ENCODE measurements at places on chromosomes 3 and 15.

DNA sequence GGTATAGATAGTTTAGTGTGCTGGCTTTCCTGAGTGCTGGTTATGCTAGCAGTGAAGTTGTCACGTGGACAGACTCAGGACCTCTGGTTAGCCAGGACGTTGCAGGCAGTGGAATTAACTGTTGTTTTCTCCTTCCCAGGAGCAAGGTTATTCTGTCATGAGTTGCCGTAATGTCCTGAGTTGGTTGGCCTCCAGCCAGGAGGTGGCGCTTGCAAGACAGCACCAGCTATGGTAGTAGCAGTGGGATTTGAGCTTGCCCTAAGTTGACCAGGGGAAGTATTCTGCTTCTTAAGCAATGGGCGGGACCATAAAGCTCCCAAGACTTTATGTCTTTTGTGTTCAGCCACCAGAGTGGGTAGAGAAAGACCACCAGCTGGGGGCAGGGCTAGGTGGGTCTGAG is 240.7 kb upstream of the DNAJC19 start:
- DNase-seq, result peak; percentile 50

DNA sequence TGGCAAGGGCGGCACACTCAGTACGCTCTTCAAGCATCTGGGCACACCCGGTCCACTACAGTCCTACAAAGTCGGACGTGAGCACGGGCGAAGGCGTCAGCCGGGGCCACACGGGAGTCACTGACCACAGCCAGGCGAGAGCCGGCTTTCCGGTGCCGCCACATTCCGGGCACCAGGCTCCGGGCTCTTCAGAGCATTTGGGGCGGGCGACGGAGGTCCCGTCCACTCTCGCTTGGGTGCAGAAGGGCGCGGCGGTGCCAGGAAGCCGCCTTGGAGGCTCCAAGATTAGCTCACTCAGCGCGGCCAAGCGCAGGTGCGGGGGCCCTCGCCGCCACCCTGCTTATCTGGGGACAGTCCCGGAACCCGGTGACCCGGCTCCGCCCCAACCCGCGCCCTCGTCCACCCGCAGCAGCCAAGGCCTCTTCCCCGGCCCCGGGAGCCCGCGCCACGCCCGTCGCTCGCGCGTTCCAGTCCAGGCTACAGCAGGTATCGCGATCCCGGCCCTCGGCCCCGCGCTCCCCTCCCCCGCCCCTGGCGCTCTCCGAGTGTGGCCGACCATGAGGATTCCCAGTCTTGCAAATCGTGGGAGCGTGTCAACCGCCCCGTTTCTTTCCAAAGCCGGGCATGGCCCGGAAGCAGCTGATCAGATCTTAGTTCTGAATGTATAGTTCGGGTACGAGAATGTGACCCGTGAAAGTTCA is at the start of gene ADPRH:
TSS of gene ADPRH (plus strand) at position 127 of the 701 bp plus-strand sequence. CDS start 2,678 bp downstream, outside the sequence.
- DNase-seq, result peak; percentile 82

GRCh38 chr3:147758771-147759170 is 349.6 kb downstream of the ZIC1 start:
- no peak for DNase-seq

DNA sequence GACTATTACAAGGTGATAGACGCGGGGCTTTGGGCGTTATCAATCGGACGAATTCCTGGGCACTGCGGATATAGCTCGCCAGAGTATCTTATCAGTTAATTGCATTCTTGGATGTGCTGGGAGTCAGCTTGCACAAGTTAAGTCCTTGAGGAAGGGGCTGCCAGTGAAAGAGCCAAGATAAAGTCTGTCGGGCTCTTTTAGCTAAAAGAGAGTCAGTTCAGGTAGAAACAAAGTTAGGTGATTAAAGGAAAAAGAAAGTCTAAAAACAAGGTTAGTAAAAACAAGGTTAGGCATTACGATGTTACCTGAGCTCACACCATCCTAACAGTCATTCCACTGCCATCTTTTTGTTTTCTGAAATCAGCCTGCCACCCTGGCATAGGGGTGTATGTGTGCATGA is 6.1 kb upstream of the MCF2L2 start:
- no peak for DNase-seq

Data from H9 (cell line).